ENCODE measurements at places on chromosomes 7 and 10.

DNA sequence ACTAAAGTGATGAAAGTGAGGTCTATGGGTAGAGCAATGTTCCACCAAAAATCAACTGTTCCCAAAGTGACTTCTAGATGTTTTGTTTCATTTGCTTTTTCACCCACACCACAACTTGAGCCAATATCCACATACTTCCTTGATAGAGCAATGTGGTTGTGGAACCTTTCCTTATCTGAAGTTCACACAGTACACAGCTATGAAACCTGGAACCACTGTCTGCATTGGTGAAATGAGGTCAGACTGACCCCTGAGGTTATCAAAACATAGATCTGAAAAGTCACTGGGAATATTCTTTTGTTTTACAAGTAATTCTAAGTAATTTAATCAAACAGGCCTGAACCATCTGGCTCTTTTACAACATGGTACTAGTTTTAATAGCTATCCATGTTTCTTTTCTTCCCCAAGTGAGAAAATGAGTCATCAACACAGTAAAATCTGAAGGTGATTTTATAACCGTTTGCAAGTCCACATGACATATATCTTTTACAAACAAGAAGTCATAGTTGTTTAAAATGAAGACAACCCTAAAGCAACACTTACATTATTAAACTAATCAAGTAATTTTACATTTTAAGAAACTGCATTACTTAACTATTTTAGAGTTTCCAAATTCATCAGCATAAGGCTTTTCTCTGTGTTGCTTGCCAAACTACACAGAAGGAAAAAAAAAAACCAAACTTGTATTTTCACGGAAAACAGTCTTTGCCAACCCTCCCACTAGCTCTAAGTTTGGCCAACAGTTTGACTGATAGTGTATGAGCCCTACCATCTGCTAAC is 80.3 kb downstream of the LRRC17 start:
- no peak for DNase-seq

- DNase-seq = no peak
Measured at GRCh38 chr7:140078392-140078791, 15.6 kb upstream of the PARP12 start.

DNA sequence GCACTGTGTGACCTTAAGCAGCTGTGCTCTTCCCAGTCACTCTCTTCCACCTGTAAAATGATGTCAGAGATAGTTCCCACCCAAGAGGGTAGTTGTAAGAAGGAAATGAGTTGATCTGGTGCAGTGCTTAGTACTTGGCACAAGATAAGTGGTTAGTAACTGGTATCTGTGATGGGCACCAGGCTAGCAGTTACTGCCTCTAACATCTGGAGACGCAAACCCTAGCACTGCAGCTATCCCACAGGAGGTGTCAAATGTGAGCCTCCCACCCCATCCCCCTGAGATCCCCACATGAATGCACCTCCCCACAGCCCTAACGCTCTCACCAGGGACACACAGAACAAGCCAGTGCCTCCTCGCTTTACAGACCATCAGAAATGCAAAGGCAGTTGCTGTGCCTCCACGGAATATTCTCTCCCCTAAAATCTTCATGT is 72.0 kb downstream of the KCNMA1 start:
- DNase-seq = no peak

GRCh38 chr7:44959433-44959951 is 19.3 kb downstream of the MYO1G start:
- peak; percentile 64 for DNase-seq

GRCh38 chr10:133489816-133490588 is 36.3 kb downstream of the SCART1 start:
- DNase-seq = no peak
